Thoracic aorta endothelial cell (primary cell): ENCODE measurements at places on chromosomes 3 and 15. TPM values are rescaled to one million over a fixed set of nuclear protein-coding genes. Genes with fewer than 3 reads are reported as not detected.

Gene MAGI1
- total RNA-seq: 34.3 and 47.1 TPM in 2 replicates

Gene MKRN2
- 35.5 and 36.8 TPM in 2 replicates for total RNA-seq

Gene FLNB
- total RNA-seq: 776 and 779 TPM in 2 replicates

Gene MELTF
- total RNA-seq: 5.5 and 7.4 TPM in 2 replicates

Gene MNS1
- total RNA-seq: 1.4 and 1.6 TPM in 2 replicates
